ENCODE measurements at places on chromosomes 13 and 19.
A peak's percentile ranks its signal among the peaks of the same experiment; 100 is the strongest.

GRCh38 chr19:51354742-51355148, 11.4 kb downstream of the ETFB start:
- peak; percentile 32 for DNase-seq

GRCh38 chr19:31290931-31291590, 58.2 kb downstream of the TSHZ3 start:
- no peak for DNase-seq

GRCh38 chr19:55704494-55705245, 29.6 kb downstream of the EPN1 start:
- DNase-seq: no peak

DNA sequence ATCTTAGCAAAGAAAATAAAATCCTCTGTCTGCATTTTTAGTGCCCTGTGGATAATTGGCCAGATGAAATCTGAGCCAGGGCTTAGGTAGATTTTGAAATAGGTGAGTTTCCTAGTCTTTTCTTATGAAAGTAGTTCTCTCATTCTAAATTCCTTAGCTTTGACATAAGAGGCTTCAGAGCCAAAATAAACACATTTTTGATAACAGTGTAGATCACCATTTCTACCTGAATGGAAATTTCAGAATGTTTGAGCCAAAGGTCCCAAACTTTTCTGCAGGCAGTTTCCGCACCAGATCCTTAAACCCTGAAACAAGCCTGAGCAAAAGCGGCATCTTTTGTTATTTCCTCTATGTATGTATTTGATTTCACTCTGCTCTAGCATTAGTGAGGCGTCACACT, 551.2 kb downstream of the EFNB2 start:
- DNase-seq: no peak

Measured in CD4-positive, alpha-beta T cell treated with Interleukin-12 subunit alpha and Interleukin-12 subunit beta, for 1 hour (primary cell).